CD4-positive, alpha-beta memory T cell (primary cell): ENCODE measurements at places on chromosomes 3 and 15. TPM values are rescaled to one million over a fixed set of nuclear protein-coding genes. Genes with fewer than 3 reads are reported as not detected.

- no peak overlapping the region for H3K4me3 ChIP-seq
- H3K27me3 ChIP-seq = no peaks in the 10 kb centered on the region
- no peak overlapping the region for H3K27ac ChIP-seq
- DNase-seq = no peak
- H3K4me1 ChIP-seq = no peaks in the 10 kb centered on the region
Observed at GRCh38 chr3:89164774-89165173, 57.4 kb downstream of the EPHA3 start.

GRCh38 chr15:39232512-39232911 lies 348.4 kb upstream of the THBS1 start:
- no peak overlapping the region for H3K27ac ChIP-seq
- no peaks in the 10 kb centered on the region for H3K27me3 ChIP-seq
- DNase-seq = no peak

ACAP2 gene
- 72.3 TPM for total RNA-seq

GRCh38 chr3:56878074-56878473 lies 76.3 kb upstream of the ARHGEF3 start:
- no peak overlapping the region for H3K4me3 ChIP-seq
- H3K27ac ChIP-seq = peak overlapping the region; percentile 48
- H3K4me1 ChIP-seq = peaks cover 53% of the 10 kb centered on the region
- no peaks in the 10 kb centered on the region for H3K36me3 ChIP-seq

GRCh38 chr3:150252462-150252861 lies 155.6 kb upstream of the TSC22D2 start:
- H3K27ac ChIP-seq = no peak overlapping the region
- H3K27me3 ChIP-seq = peaks cover 5% of the 10 kb centered on the region
- DNase-seq = no peak
- H3K4me3 ChIP-seq = no peak overlapping the region

DNA sequence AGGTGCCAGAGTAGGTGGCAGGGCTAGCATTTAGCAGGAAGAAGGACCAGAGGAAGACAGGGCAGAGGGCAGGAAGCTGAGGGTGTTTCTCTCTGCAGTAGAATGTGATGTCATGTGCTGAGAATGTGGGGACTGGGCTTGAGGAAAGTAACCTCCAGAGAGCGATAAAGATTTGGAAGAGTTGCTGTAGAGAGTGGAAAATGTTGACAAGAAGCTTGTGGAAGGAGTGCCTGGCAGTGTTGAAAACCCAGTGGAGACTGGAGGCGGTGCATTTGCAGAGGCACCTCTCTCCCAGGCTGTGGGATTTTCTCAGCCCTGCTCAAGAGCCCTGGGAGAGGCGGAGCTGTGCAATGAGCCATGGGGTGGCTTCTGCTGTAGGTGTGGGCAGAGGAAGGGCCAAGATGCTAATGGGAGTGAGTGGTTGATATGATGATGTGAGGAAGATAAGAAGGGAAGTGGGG lies 54.8 kb downstream of the MESD start:
- H3K4me1 ChIP-seq = no peaks in the 10 kb centered on the region
- H3K36me3 ChIP-seq = no peaks in the 10 kb centered on the region
- no peak for DNase-seq
- no peaks in the 10 kb centered on the region for H3K27me3 ChIP-seq

NRG4 gene
- not detected for total RNA-seq

ZMYND10 gene
- total RNA-seq = 3.7 TPM

PCOLCE2 gene
- not detected for total RNA-seq

DNA sequence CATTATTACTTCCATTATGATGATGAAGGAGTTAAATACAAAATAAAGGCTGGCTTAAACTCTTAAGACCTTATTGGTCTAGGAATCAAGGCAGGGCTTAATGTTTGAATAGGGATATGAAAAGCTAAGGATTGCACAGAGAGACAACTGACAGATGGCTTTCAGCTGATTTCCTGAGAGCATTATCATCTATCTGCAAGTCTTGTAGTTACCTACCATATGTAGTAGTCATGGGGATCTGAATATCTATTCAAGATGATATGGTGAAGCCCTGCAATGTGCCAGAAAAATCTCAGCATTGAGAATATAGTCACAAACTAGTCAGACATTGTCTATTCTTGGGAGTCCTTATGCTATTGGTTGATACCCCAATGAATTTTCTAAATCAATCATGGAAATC lies 47.5 kb upstream of the CHMP2B start:
- H3K27ac ChIP-seq = no peak overlapping the region
- no peak overlapping the region for H3K4me3 ChIP-seq
- no peak for DNase-seq

- H3K27ac ChIP-seq = no peak overlapping the region
- no peak overlapping the region for H3K4me3 ChIP-seq
- peak; percentile 76 for DNase-seq
- H3K27me3 ChIP-seq = no peaks in the 10 kb centered on the region
- peaks cover 10% of the 10 kb centered on the region for H3K4me1 ChIP-seq
Observed at GRCh38 chr15:59751552-59752413, 62.7 kb upstream of the BNIP2 start.

LRRC3B gene
- not detected for total RNA-seq
